ENCODE measurements at places on chromosomes 3 and 15.

GRCh38 chr3:49703443-49703927, 14.1 kb downstream of the RNF123 start:
- DNase-seq, result peak; percentile 47

DNA sequence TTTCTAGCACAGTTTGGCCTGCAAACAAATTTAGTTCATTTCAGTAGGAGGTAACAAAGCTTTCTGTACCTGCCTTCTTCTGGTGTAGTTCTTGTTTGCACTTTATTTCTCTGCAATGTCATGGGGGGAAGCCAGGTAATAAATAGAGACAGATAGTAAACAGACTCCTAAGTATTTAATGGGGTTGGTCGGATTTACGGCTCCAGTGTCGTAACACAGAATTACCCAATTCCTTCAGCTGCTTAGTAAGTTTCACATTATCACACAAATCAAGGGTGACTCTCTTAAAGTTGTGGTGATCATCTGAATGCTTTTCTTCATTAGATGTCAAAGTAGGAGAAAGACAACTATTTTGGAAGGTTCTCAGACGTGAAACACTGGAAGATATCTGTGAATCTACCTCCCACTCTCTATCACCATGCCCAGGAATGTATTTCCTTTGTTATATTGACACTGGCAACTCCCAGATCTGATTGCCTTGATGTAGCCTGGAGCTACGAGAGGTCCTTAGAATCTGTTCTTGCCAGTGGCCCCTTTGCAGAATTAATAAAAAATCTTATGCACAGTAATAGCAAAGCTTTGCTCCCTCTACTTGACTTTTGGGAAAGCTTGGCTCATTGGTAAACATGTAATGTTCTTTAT, 25.0 kb upstream of the TMC3 start:
- no peak for DNase-seq

DNA sequence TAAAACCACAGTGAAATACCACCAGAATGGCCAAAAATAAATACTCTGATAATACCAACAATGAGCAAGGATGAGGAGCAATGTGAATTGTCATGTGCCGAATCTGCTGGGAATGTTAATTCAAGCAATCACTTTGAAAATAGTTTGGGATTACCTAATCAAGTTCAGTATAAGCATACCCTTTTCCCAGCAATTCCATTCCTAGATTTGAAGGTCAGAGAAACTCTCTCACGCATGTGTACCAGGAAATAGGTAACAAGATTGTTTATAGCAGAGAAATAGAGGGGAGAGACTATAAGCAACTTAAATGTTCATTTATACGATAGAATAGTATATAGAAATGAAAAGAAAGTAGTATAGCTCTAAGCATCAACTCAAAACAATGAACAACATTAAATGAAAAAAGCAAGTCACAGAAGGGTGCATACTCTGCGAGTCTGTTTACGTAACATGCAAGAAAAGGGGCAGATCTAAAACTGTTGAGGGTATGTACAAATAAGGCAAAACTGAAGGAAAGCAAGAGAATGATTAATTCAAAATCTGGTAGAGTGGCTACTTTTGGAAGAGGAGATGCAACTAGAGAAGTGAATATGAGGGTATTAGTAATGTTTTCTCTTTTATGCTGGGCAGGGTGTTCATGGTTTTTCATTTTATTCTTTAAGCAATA, 27.4 kb downstream of the TMOD3 start:
- no peak for DNase-seq

GRCh38 chr3:7205535-7205934, 344.6 kb downstream of the GRM7 start:
- DNase-seq, result no peak

DNA sequence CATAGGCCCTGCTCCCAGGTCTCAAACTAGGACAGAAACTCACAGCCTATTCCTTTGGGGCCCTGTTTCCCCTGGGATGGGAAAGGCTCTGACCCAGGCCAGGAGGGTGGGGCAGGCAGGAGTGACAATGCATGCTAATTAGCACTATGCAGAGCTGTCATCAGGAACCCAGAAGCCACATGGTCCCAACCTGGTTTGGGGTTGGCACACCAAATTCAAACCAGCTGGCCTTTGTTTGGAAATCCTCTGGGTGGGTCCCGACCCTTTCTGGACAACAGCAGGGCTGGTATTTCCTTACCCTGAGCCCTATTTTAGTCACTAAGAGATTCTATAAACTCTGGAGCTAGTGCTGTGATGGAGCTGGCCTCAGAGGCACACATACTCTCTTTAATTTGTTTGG, 166.2 kb downstream of the LRTM1 start:
- no peak for DNase-seq

DNA sequence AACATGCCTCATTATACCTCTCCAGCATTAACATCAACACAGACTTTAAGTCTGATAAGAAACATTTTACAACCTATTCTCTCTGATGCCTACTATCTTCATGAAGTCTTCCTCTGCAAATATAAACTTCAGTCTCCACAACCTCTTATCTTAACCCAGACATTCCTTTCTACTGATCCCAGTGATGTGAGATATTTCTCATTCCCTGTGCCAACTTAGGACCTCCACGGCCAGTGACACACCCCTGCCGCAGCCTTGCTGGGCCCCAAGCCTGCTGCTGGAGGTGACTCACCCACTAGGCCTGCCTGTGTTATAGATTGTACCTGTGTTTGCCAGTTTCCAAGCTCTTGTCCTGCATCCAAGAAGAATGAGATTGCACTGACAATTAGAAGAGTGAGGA, 734.5 kb upstream of the CADM2 start:
- no peak for DNase-seq

GRCh38 chr3:11583235-11583634, 60.5 kb downstream of the VGLL4 start:
- DNase-seq, result no peak

GRCh38 chr3:59318881-59319280, 269.1 kb upstream of the CFAP20DC start:
- DNase-seq, result no peak

- no peak for DNase-seq
These were observed 1.1 kb downstream of the TMED3 start for GRCh38 chr15:79311901-79312553.

DNA sequence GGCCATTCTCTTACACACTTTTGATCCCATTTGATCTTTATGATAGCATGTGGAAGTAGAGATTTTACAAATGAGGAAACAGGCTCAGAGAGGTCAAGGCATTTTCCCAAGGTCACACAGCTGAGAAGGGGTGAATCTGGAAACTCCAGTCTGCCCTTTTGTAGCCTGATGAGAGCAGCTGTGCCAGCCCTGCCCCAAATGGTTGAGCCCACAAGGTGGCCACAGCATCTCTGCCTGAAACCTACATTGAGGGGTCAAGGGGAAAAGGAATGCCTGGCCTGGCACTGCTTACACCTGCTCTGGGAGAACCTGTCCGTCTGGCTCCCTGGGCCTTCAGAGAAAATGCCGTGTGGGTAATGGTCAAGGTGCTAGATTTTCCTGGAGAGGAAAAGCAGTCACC, 200.2 kb upstream of the LINGO1 start:
- no peak for DNase-seq

- DNase-seq, result no peak
These were observed 19.6 kb downstream of the PLXND1 start for GRCh38 chr3:129586746-129587430.

GRCh38 chr3:47824541-47825473, 21.9 kb downstream of the DHX30 start:
- DNase-seq, result peak; percentile 64

DNA sequence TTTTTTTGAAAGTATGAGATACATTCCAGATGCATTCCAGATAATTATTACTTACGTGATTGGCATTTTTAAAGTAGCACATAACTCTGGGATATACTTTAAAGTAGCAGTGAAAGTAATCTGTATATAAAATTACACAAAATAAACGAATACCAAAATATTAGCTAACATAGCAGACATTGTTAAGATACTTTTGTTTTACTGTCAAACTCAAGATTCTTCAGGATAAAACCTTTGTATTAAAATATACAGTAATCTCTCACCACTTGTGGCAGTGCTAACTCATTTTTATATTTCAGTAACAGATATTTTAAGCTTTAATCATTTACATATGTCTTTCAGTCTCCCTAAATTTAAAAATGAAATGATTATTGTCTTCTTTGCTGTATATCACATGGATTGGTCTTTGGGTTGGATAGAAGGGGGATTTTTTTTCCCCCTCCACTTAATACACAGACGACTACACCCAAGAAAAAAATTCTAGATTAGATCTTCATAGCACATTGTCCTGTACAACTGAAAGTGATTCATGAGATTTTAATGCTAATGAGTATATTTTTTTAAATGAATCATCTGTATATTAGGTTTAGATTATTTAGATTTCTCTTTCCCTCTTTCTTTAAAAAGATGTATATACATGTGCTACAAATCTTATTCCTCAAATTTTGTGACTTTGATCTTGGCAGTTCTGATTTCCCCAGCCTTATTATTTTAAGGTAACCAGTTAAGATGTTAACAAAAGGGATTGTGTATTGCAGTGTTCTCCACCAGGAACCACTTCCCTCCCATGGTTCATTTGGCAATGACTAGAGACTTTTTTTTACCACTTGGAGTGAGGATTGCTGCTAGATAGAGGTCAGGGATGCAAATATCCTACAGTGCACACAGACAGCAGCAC, 24.5 kb upstream of the EBLN2 start:
- no peak for DNase-seq

- no peak for DNase-seq
These were observed 8.8 kb upstream of the TBC1D23 start for GRCh38 chr3:100252001-100252400.

GRCh38 chr3:128143496-128143895, 9.8 kb upstream of the EEFSEC start:
- no peak for DNase-seq

- no peak for DNase-seq
These were observed 197.3 kb upstream of the LINGO1 start for GRCh38 chr15:77830051-77830468.

GRCh38 chr15:72361176-72361575, 14.6 kb downstream of the HEXA start:
- DNase-seq, result no peak

DNA sequence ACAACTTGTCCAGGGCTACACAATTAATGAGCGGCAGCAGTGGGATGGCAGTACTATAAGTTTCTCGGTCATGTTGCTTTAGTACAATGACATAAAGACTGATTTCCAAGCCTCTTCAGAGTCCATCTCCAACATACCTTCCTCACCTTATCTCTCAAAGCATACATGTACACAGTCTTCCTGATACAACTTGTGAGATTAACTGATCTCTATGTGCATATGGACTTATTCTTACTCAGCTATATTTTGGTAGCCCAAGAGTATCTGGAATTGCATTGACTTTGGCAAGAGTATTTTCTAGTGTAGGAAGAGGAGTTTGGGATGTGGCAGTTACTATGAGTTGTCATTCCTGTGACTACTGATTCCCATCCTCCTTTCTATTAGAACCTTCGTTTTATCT, 575.0 kb downstream of the EDEM1 start:
- no peak for DNase-seq

GRCh38 chr3:97612632-97613031, 151.9 kb upstream of the ARL6 start:
- DNase-seq, result no peak

- DNase-seq, result no peak
These were observed 66.3 kb downstream of the NIPA2 start for GRCh38 chr15:22904736-22905135.

DNA sequence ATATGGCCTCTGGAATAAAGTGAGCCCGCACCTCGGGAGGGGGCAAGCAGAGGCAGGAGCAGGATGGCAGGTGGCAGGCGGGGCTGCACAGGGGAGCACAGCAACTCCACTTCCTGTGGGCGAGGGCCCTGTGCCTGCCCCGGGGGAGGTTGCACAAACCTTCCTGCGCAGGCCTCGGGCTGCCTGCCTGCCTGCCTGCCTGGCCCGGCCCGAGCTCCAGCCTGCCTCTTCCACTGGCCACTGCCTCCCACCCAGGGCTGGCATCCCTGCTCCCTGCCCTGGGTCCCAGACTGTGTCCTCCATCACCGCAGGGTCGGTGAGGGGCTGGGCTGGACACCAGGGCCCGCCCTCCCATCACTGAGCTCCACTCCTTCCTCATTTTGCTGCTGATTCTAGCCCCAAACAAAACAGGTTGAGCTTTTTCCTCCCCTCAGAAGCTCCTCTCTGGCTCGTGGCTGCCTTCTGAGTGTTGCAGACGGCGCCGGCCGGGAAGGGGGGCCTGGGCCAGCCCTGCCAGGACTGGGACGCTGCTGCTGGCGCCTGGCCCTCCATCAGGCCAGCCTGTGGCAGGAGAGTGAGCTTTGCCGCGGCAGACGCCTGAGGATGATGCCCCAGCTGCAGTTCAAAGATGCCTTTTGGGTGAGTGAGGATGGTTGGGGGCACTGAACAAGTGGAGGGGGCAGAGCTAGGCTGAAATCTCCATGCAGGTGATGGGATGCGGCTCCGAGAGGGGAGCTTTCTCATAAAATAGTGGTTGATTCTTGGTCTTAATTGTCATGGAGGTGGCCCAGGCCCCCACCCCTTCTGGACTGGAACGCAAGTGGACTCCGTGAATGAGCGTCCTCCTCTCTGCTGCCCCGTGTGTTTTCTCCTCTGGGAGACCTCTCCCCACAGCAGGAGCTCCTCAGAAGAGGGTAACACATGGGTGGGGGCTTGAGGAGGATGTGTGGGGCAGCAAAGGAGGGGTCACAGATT, at the start of gene PSTPIP1:
Gene PSTPIP1 (plus strand): TSS at position 156 of the 975 bp plus-strand sequence. CDS start 448 bp downstream, at position 604.
- peak; percentile 49 for DNase-seq

DNA sequence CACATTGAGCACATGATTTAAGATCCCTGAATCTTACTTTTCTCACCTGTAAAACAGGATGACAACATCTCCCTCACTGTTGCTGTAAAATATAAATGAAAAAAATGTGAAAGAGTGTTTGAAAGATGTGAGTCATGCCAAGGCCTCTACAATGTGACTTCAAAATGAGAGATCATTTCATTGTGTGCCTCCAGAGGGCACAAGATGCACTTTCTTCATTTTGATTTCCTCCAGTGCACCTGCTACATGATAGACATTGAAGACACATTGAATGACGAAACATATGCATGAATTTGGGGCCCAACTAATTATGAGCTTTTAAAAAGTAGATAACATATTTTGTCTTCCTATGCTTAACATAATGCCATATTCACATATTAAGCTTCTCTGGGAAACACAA, 170.3 kb downstream of the MOBP start:
- no peak for DNase-seq
